Ascending aorta (tissue), 2 donors: ENCODE measurements at places on chromosomes 1 and 21. TPM values are rescaled to one million over a fixed set of nuclear protein-coding genes. Genes with fewer than 3 reads are reported as not detected.

Gene NUDT4B
- total RNA-seq: 52.5 TPM

Gene PPM1J
- 10.0 TPM for total RNA-seq

DNA sequence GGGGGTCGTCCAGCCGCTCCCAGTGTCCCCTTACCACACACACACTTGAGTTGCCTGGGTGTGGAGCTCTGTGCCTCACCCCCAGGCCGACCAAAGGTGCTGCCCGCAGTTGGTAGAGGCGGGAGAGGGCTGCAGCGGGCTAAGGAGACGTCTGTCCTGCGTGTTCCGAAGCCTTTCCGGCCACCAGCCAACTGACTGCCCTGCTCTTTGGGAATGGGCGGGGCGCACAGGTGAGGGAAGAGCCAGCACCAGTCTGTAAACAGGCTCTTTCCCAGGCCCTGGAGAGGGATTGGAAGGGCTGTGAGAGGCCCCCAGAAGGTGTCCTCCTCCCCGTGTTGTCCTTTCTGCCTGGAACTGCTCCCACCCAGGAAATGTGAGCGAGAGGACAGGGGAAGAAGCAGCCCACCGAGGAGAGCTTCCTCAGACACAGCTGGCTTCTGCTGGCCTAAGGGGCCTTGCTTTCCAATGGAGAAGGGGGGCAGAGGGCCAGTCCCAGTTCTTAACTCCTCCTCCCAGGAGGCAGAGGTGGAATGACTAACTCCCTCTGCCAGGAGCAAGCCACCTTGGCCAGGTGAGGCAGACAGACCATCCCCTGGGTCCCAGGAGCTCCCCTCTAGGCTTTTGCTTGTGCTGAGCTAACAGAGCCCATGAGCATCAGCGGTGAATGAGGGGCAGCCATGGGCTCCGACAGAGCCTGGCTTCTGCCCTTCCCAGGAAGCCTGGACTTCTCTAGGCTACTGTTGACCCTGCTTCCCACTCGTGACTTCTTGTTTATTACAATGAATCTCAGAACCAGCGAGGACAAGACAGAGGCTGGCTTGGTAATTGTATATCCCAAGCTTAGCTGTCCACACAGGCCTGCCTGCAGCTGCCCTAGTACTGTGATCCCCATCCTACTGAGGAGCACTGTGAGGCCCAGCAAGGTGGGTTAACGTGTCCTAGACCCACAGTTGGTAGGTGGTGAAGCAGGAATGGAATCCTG lies 158.1 kb upstream of the COA6 start:
- DNase-seq: no peak

Gene SPRR2A
- not detected for total RNA-seq

GRCh38 chr1:96096613-96097321 lies 624.8 kb upstream of the PTBP2 start:
- no peak for DNase-seq

DNA sequence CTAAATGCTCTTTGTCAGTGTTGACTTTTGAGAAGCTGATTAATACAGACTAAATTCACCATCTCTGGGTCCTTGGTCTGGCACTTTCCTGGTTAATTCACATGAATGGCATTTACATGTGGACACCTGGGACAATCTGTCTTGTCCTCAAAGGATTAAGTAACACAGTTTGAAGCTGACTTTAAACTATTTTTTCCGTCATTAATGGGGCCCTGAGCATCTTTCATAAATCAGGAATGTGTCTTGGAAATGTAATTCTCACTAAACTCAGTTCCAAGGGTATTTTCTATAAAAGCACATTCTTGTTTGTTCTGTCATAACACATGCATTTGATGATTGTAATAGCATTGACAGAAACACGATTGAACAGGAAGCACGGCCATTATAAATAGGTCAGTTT lies 26.7 kb upstream of the NBL1 start:
- no peak for DNase-seq

Gene SLC30A1
- total RNA-seq: 8.9 TPM

DNA sequence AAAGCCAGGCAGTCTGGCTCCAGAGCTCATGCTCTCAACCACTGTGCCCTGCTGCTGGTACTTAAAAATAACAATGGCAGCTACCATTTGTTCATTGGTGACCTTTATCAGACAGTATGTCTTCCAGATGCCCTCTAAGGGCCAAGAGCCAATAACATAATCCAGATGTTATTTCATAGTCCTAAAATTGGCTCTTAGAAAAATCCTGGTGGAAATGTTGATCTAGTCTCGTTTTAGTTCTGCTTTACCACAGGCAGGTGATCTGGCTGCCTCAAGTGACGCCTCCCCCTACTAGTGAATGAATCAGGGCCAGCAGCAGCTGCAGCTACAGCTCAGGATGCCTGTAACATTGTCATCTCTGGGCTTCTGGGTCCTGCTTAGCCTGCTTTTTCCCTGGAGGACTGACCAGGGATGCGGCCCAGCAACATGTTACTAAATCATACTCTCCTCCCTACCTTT lies 12.6 kb upstream of the HMGN2 start:
- DNase-seq: no peak

DNA sequence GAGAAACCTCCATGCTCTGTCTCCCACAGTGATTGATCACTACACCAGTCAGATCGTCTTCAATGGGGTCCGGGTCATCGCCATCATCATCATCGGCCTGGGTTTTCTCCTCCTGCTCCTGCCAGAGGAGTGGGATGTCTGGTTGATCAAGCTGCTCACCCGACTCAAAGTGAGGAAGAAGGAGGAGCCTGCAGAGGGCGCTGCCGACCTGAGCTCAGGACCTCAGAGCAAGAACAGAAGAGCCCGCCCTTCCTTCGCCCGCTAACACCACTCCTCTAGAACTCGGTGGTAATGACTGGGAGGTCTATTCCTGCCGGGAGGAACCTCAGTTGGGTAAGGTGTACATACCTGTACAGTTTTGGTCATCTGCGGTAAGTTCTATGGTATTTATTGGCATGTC lies 50.3 kb upstream of the COA6 start:
- DNase-seq: no peak

GRCh38 chr1:150869683-150870082 lies 6.7 kb downstream of the ARNT start:
- no peak for DNase-seq

GRCh38 chr1:15628003-15628402 lies 10.7 kb downstream of the DDI2 start:
- no peak for DNase-seq

- DNase-seq: no peak
Observed at GRCh38 chr1:20476265-20477038, 9.6 kb downstream of the CAMK2N1 start.

Gene PTPN14
- total RNA-seq: 27.2 TPM

Gene COL8A2
- 41.7 TPM for total RNA-seq

Gene VANGL2
- total RNA-seq: 0.96 TPM

- no peak for DNase-seq
Observed at GRCh38 chr1:210132582-210132981, 100.0 kb upstream of the SERTAD4 start.

- no peak for DNase-seq
Observed at GRCh38 chr1:183544598-183545297, 45.5 kb downstream of the NCF2 start.

Gene SPRR2G
- not detected for total RNA-seq

Gene TGFB2
- 9.9 TPM for total RNA-seq

DNA sequence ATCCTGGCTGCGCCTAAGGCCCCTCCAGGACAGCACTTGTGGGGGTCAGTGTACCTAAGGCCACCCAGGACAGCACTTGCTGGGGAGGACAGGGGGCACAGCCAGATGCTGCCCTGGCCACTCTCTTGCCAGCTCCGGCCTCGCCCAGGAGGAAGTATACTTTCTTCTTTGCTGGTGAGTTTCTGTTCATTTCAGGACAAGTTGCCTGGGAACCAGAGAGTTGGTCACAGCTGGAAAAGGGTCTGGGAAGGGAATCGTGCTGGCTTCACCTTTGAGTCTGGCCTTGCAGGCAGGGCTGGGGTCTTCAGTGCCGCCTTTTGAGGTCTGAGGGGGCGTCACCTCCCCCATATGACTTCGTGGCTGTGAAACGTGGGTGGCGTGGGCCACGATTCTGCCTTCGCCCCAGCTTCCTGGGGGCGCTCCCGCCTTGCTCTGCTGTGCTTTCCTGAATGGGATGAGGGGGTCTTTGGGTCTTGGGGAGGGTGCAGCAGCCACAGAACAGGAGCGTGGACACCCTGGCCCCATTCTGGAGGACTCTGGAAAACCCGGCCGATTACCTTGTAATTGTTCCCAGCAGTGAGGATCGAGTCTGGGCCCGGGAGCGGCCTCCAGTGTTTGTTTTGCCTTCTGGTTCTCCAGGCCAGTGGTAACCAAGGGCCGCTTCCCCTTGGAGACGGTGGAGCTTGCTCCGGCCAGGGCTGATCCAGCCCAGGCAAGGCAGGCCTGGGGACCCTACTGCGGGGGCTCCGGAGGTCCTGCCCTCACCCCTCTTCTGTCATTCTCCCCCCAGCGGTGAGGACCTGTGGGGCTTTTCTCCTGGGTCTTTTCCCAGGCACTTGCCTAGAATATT lies 45.9 kb downstream of the SPSB1 start:
- DNase-seq: no peak

Gene CAMK1G
- total RNA-seq: not detected

DNA sequence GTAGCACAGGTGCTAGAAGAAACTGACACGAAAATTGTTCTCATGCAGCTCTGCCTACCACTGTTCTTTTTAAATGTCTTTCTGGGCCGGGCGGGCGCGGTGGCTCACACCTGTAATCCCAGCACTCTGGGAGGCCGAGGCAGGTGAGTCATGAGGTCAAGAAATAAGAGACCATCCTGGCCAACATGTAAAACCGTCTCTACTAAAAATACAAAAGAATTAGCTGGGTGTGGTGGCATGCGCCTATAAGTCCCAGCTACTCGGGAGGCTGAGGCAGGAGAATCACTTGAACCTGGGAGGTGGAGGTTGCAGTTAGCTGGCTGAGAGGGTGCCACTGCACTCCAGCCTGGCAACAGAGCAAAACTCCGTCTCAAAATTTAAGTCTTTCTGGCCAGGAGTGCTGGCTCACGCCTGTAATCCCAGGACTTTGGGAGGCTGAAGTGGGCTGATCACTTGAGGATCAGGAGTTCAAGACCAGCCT lies 947 bp upstream of the RIT1 start:
- DNase-seq: no peak

DNA sequence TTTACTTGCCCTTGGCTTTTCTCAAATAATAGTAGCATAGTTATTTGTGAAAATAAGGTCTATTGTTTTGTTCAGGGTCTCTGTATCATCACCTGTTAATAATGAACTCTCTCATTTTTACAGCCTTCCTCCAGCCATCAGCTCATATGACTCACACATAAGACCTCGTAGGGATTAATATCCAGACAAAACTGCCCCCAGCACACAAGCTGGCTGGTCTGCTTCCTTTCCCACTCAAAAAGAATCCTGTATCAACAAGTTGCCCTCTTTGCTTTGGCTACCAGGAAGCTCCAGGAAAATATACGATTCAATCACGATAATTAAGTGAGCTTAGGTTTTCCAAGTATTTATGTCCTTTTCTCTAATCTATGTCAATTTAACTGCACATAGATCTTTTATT lies 119.2 kb downstream of the DMRTB1 start:
- DNase-seq: no peak

Gene ALPL
- total RNA-seq: 35.3 TPM

GRCh38 chr21:35394634-35395369 lies 345.7 kb upstream of the RUNX1 start:
- DNase-seq: no peak

Gene GCSAML
- not detected for total RNA-seq

GRCh38 chr1:84675106-84675505 lies 15.2 kb downstream of the SSX2IP start:
- no peak for DNase-seq

- no peak for DNase-seq
Observed at GRCh38 chr1:244313346-244313745, 138.4 kb downstream of the ADSS2 start.

DNA sequence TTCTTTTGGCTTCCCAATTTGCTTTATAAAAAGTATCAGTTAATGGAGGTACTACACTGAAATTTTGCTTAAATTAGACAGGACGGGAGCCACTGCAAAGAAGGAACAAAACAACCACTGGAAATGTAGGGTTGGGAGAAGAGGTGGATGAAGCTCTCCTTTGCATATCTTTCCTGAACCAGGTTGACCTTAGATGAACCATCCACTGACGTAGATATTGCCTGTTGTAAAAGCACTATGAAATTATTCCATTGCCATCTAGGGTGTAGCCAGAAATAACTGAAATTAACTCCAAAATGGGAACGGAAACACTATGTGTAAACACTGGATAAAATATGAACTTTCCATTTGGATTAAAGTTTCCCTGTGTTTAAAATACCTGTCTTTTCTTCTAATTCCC lies 1.2 kb upstream of the ABL2 start:
- no peak for DNase-seq

- DNase-seq: no peak
Observed at GRCh38 chr1:207268337-207268736, 53.1 kb upstream of the CD55 start.

- no peak for DNase-seq
Observed at GRCh38 chr1:50615036-50615750, 191.9 kb upstream of the DMRTA2 start.

Gene EFNA4
- 11.2 TPM for total RNA-seq

GRCh38 chr1:3906672-3907020 lies 6.6 kb upstream of the C1orf174 start:
- no peak for DNase-seq

GRCh38 chr21:14585122-14585521 lies 39.0 kb upstream of the SAMSN1 start:
- no peak for DNase-seq

GRCh38 chr1:52917156-52917555 lies 4.4 kb downstream of the ECHDC2 start:
- no peak for DNase-seq

DNA sequence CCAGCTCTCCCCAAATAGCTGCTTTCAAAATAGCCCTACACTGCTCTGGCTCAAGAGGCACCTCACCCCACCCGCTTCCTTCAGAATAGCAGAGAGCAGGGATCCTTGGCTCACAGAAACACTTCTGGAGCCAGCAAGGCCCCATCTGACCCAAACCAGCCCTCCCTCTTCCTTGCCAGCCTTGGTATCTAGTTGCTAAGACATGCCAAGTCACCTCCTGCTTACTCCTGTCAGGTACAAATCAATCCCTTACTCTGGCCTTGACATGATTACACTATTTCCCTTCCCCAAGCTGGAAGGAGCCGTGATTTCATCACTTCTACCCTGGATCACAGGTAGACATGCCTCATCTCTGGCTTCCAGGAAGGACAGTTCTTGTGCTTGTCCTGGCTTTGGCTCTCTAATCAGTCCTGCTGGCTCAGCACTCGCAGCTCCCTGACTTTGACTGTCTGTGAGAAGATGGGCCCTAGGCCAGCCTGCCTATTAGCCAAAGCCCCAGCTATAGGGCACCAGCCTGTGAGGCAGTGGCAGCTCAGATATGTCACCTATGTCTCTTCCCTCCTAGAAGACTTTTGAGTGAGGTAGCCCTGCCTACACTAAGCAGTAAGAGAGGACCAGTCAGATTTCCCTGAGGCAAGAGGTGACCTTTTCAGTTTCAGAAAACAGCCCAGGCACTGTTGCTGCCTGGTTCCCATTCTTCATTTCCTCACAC lies 8.9 kb upstream of the MUTYH start:
- no peak for DNase-seq

GRCh38 chr1:9086796-9087195 lies 17.4 kb upstream of the SLC2A5 start:
- DNase-seq: no peak

- no peak for DNase-seq
Observed at GRCh38 chr1:151644001-151644400, 32.2 kb downstream of the SNX27 start.
